ENCODE measurements at places on chromosomes 13 and 19.

DNA sequence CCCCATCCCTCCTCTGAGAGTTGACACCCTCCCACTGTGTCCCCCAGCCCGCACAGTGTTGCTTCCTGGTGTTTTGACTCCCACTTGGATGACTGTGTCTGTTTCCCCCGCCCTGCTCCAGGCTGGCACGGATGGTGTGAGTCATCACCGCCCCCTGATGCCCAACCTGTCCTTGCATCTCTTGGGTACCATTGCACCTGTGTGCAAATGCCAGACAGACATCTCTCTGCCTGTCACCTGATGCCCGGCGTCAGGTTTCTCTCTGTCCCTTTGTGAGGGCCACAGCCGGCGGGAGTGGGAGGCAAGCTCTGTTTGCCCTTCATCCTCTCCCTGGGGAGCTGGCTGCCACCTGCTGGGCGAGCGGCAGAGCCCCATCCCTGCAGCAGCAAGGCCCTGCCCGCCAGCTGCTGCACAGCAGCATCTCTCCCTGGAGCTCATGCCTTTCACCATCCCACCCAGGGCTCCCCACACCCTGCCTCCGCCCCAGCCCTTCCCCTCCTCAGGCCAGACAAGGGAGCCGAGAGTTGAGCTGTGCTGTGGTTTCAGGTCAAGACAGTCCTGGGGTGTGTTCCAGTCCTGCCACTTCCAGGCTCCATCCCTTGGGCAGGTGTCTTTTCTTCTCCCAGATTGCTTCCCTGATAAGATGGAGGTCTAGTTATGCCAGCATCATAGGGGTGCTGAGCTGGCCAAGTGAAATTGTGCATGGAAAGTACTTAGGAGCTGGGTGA, 29.7 kb downstream of the NKPD1 start:
- DNase-seq, result no peak

DNA sequence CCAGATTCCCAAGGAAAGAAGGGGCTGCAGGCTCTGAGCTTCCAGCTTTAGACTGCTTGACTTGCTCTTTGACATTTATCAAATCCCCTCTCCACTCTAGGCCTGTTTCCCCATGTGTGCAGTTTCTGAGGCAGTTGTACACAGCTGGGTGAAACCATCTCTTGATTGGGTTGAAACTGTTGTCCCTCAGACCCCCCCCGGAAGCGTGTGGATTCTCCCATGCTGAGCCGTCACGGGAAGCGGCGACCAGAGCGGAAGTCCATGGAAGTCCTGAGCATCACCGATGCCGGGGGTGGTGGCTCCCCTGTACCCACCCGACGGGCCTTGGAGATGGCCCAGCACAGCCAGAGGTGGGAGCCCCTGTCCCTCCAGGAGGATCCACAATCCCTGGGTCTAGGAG, 19.7 kb downstream of the BRSK1 start:
- DNase-seq, result no peak

DNA sequence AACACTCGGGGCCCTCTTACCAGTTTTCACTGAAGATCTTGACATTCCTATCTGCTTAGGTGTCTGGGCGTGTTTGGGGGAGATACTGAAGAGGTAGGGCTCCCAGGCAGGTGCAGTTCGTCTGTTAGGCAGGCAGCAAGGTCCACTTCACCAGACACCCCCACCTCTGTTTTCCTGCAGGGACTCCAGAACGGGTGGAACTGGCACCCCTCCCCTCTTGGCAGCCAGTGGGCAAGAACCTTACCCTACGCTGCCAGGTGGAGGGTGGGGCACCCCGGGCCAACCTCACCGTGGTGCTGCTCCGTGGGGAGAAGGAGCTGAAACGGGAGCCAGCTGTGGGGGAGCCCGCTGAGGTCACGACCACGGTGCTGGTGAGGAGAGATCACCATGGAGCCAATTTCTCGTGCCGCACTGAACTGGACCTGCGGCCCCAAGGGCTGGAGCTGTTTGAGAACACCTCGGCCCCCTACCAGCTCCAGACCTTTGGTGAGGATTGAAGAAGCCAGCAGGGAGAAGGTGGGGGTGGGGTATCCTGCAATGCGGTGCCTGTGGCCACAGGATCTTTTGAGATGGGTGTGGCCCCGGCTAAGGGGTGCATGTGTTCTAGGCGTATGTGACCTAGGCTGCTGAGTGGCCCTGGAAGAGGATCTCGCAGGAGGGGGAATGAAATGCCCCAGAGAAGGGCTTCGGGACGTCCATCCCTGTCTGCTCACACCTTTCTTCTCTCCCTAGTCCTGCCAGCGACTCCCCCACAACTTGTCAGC, 3.3 kb upstream of the ICAM4 start:
- DNase-seq, result no peak

DNA sequence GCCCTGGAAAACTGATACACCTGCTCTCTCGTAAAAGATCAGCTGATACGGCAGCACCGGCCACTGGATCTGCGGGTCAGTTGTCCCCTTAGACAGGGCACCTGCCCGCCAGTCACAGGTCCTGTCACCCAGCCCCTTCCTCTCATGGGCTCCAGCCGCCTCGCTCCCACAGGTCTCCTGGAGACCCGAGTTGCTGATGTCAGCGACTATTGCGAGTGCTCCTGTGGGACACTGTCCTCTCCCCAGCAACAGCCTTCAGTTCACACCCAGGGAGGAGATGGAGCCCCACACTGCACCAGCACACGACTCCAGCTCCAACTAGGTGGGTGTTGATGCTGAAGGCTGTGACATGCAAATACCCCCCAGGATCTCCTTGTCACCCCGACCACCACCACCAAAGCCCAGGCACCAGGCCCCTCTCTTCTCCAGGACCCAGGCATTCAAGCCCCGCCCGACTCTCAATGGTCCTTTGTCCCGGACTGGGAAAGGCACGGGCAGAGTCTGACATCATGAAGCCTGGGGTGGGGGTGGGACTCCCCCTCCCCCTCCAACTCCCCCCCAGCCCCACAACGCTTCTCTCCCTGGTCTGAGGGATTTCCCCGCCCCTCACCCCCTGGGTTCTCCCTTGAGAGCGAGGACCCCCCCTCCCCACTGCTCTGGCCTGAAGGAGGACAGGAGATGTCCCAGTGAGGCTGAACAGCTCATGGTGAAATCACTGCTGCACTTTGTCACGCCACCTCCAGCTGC, 1.4 kb upstream of the MAG start:
- DNase-seq, result no peak

DNA sequence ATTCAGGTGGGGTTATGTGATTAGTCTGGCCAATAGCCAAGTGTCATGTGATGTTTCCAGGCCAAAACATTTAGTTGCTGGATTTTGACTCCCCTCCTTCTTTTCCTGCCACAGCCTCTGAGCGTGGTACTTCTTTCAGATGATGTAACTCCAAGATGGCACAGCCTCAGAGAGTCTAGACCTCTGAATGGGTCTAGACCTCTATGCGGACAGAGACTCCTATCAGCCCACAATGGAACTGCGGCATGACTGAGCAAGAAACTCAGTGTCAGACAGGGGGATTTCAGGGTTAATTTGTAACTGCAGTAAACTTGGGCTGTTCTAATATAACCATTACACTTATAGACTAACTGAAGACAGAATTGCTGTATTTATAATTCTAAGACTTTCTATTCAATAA, 42.6 kb upstream of the ZDHHC20 start:
- no peak for DNase-seq

- DNase-seq, result no peak
Observed at GRCh38 chr13:51894239-51894638, 32.5 kb downstream of the CCDC70 start.

DNA sequence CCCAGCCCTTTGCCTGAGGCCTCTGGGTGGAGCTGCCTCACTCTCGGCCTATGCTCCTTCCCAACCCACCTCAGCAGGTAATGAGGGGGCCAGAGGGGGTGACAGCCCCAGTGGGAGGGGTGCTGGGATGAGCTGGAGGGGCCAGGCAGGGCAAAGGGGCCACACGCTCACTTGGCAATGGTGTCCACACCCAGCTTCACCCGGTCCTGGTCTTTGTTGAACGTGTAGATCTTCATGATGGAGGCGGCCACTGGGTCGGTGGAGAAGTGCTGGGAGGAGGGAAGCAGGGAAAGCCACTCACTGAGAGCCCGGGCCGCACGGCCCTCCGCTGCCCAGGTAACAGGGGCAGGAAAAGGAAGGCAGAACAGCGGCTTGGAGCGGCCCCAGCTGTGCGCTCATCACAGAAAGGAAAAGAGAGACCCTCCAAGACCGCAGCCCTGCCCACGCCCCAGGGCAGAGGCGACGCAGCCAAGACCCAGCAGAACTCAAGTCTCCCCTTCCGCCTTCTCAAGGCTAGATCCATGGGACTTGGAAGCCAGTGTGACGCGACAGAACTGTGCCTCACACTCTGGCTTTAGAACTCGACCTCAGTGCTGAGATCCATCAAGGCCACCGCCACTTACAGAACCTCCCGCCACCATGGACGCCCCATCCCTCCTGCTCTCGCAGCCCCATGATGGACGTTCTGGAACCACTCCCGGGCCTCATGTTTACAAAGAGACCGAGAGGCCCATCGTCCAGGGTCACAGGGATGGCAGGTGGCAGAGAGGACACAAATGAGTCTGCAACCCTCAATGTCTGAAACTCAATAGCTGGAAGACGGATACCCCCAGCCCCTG, 9.2 kb downstream of the UBXN6 start:
- DNase-seq, result no peak

- DNase-seq, result no peak
Observed at GRCh38 chr13:93964146-93964512, 515.4 kb downstream of the DCT start.

- DNase-seq, result no peak
Observed at GRCh38 chr19:10686661-10687517, 14.3 kb upstream of the QTRT1 start.

GRCh38 chr13:107379407-107380155, 811.6 kb upstream of the ARGLU1 start:
- DNase-seq, result no peak

DNA sequence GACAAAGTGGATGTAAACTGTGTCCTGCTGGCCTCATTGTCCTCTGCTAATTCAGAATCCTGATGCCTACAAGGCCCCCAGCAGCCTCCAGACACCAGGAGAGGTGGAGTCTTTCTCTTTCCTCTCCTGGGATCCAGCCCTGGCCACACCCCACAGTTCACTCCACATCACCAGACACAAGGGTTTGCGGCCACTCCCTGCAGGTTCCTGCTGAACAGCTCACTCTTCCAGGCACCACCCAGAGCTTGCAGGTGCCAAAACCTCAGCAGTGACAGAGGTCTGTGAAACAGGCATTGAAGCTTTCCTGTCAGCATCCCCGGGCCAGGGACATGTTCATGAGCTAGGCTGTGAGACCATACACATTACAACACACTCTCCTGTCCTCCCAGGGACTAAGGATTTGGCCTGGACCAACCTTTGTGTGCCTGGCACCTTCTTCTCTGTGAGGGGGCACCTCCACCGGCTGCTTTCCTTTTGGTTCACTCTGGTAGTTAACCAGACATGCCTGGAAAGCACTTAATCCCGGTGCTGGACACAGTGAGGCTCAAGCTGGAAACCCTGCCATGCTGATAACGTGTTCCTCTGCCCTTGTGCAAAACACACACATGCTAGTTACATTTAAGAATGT, 11.1 kb upstream of the ATP12A start:
- DNase-seq, result no peak

DNA sequence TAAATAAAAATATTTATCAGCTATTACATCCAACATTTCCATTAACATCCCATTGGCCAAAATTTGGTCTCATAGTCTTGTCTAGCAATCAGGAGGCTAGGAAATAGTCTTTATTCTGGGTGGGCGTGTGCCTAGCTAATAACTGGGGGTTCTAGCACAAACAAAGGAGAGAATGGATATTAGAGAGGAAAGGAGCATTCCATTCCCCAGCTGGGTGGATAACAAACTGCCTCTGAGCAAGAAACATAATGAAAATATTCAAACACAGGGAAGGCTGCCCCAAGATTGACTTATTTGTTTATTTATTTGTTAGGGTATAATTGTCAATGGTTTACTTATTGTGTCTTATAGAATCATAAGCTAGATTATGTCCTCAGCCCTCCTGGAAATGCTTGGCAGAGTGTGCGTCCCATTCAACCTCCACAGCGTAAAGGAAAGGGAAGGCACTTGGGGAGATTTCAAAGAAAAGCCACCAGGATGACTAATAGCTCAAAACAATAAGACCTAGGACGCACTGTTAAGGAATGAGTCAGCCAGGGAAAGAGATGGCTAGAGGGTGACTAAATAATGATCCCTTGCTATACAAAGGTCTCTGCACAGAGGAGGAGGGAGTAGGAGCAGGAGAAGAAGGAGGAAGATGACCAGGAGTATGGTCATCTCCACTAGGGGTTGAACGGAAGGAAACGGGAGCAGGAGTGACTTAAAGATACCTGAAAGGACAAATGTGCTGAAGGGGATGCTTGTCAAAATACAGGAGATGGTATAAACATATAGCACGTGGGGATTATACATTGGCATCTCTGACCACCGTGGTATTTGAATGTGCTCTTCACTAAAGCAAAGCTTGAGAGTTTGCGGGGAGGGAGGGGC, 23.5 kb upstream of the USP12 start:
- DNase-seq, result no peak

DNA sequence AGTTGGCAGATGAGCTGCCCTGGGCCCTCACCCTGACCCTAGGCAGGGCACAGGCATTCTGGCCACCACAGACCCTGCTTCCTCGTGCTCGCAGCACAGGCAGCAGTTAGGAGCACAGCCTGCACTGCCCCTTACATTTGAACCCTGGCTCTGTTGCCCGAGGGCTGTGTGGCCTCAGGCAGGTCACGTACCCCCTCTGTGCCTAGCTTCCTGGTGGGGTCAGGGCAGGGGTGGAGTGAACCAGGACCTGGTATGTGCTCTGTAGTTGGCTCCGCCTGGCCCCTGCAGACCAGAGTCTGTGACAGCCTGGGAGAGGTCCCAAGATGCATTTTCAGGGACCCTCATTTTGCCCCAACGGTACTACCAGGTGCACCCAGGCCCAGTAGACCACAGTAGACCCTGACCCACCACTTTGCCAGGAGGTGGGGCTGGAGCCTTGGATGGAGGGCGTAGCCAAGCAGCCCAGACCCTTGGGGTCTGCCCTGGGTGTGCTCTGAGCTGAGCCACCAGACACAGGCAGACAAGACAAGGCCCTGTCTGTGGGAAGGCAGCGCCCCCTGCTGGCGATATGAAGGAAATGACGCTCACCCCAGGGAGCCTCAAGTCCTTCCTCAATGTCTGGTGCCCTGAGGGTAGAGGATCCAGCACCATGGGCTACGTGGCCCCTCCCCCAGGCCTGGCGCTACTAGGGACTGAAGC, 9.1 kb downstream of the LYL1 start:
- peak; percentile 86 for DNase-seq

- no peak for DNase-seq
Observed at GRCh38 chr13:46962281-46962941, 65.6 kb upstream of the HTR2A start.

DNA sequence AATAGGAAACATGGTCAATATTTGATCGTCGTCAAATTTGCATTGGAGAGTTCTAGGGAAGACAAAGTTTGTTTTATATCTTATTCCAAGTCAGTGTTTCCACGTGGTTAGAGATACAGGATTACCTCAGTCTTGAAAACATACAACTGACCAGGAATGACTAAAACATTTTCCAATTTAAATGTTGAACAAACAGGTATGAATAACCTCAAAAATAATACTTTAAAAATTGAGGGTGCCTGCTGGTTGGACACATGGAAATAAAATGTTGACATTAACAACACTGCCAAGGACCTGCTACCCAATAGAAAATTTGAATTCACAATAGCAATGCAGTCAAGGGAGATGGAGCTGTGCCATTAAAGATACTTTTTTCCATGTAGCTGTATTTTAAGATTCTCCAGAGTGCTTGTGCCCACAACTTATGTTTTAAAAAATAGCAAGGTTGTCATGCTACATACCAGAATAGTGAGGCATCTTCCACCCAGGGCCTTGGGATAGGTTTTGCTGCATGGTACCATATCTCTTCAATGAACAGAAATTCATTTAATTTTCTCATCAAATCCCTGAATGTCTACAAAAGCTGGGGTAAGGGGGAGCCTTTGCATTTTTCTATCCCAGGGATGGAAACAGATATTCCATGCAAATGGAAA, 260.8 kb downstream of the EFNB2 start:
- DNase-seq, result no peak
